Substantia nigra (tissue), 51 donors: ENCODE measurements at places on chromosomes 13 and 19.

DNA sequence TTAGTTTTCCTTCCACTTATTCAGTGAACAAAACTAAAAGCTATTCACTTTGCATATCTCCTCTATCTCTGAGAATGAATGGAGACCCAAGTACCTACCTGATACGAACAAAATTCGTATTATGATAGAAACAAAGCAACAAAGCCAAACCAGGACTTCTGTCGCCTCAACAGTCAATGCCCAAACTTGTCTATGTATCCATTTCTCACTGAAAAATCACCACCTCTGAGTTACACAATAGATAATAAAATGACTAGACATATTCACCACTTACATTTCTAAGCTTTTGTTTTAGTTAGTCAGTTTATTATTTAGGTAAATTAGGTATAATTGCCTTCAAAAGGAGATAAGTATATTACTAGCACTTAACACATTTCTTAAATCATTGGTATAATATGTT is 67.7 kb downstream of the CAB39L start:
- no peak for DNase-seq

DNA sequence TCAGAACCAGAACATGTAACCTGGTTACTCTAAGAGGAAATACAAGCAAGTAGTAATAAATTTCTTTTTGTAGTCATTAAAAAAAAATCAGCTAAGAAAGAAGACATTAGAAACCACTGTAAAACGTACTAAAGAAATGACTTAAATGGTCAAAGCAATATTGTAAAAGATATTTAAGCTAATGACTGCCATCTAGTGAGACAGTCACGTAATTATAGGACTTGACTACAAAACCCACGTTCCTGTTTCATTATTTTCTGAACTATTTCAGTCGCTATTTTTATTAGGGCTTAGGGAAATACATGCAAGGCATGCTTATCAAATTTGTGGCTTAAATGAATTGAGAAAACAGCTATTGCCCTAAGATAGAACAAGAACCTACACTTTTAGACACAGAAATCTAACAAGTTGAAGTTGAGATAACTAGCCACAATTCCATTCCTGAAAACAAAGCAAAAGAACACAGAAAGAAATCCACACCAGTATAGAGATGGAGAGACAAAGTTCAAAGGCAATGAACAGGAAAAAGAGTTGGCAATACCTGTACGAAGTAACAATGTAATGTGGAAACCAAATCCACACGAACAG is 17.9 kb downstream of the ALG5 start:
- DNase-seq, result no peak

- no peak for DNase-seq
Measured at GRCh38 chr19:35828692-35829301, 16.2 kb upstream of the PRODH2 start.

- DNase-seq, result no peak
Measured at GRCh38 chr19:21130097-21130775, 11.6 kb upstream of the ZNF431 start.

DNA sequence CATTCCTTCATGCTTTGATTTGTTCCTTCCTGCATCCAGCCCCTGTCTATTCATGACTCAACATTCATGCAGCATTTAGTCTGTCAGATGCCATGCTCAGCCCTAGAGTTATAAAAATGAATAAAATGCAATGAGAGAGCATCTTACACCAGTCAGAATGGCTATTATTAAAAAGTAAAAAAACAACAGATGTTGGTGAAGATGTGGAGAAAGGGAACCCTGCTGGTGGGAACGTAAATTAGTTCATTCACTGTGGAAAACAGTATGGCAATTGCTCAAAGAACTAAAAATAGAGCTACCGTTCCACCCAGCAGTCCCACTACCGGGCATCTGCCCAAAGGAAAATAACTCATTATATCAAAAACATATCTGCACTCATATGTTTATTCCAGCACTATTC is 70.0 kb upstream of the GTF3A start:
- DNase-seq, result no peak

DNA sequence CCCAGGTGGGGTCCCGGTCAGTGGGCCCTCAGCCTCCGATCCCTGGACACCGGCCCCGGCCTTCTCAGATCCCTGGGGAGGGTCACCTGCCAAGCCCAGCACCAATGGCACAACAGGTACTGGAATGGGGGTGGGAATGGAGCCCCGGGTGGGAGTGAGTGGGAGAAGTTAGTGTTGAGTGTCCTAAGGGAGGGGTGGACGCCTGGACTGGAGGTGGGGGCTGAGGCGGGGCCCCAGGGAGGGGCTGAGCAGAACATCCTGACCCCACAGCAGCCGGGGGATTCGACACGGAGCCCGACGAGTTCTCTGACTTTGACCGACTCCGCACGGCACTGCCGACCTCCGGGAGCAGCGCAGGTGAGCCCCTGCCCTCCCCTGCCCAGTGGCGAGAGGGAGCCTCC is 17.7 kb downstream of the EPN1 start:
- DNase-seq, result no peak

- DNase-seq, result peak; percentile 27
Measured at GRCh38 chr19:43784981-43785808, 4.4 kb upstream of the KCNN4 start.

DNA sequence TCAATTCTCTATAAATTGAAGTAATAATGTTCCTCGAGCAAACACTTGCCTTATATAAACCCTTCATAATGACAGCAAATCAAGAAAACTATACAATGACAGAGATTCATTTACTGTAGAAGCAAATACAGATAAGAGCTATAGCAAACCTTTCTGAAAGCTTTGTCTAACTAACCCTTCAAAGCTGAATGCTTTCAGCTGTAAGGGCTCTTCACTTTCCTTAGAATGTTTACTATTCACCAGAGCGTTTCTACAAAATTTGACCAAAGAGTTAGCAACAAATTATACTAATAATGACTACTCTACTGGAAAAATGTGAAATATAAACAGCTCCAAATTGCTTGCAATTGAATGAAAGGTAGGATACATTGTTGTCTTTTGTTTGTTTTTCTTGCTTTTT is 218.1 kb downstream of the SLITRK5 start:
- no peak for DNase-seq

DNA sequence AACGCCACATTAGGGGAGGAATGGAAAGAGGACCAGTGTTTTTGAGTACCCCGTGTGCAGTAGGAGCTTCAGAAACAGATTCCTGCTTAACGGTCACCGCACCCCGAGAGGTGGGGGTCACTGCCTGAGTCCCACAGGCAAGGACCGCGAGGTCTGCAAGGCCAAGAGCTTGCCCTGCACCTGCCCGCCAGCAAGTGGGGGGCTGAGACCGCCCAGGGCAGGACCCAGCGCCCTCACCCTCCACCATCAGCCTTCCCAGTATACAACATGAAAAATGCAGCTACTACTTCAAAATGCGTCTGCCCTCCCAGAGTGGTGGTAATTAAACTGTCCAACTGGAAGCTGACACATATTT is 44.9 kb downstream of the COL4A1 start:
- DNase-seq, result no peak

- no peak for DNase-seq
Measured at GRCh38 chr19:788686-788982, 8.6 kb upstream of the PTBP1 start.

DNA sequence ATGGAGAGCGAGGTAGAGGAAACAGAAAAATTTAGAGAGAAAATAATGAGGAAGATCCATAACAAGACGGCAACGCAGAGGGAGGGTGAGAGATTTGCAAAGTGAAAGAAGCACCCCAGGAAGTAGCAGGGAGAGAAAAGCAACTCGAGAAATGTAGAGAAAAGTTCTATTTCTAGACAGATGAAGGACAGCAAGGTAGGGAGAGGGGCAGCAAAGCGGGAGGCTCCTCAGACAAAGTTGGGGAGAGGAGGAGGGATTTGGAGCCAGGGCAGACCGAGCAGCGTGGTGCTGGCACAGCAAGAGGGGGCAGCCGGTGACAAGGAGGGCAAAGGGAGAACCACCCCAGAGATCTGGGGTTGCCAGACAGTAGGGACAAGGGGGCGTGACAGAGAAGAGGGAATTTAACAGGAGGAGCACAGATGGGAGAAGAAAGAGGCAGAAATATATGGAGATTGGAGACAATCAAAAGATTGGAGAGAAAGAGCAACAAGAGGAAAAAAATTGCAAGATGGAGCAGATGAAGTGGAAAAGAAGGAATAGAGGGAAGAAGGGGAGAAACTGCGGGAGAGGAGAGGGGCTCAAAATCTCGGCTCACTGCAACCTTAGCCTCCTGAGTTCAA is 989 bp downstream of the ZNF766 start:
- DNase-seq, result no peak

GRCh38 chr19:5091018-5091683 is 122.2 kb downstream of the KDM4B start:
- DNase-seq, result no peak

DNA sequence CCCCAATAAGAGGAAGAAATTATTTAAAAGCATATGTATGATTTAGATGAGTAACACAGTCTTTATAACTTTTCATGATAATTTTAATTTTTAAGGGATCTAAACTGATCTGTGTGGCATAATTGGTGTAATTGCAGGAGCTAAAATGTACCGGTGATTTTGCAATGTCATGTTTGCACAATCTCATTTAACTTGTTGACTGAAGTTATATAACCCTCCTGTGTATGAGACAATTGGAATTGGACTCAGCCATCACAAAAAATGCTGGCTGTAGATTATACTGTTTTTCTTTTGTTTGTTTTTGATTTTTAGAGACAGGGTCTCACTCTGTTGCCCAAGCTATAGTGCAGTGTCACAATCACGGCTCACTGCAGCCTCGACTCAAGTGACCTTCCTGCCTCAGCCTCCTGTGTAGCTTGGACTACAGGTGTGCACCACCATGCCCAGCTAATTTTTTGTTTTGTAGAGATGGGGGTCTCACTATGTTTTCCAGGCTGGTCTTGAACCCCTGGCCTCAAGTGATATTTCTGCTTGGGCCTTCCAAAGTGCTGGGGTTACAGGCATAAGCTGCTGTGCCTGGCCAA is 26.1 kb downstream of the FGF9 start:
- no peak for DNase-seq

GRCh38 chr13:75369981-75370380 is 112.0 kb downstream of the TBC1D4 start:
- DNase-seq, result no peak

GRCh38 chr13:49821216-49822009 is 28.9 kb upstream of the KPNA3 start:
- no peak for DNase-seq

GRCh38 chr13:113836768-113837559 is 26.9 kb downstream of the GAS6 start:
- DNase-seq, result no peak

DNA sequence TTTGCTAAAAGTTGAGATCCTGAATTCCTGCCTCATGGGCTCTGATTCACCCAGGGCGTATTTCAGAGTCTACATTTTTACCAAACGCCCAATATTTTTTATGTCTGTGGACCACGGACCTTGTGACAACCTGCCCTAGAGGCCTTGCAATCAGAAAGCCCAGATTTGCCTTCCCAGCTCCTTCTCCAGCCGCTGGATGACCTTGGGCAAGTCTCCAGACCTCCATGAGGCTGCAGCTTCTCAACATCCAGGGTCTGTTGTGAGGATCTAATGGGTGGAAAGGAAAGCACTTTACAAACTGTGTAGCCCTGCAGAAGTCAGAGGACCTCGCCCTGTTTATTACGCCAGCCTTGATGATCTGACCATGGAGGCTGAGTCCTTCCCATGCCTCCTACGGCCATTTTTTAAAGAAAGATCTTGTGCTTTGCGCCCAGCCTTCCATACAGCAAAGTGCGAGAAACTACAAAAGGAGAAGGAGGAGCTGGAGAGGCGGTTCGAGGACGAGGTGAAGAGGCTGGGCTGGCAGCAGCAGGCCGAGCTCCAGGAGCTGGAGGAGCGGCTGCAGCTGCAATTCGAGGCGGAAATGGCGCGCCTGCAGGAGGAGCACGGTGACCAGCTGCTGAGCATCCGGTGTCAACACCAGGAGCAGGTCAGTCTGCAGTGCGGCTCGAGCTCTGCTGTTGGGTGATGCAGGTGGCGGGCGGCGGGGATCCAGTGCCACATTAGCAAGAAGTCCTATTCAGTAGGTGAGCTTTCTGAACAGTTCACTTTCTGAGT is 115.6 kb downstream of the SLC7A1 start:
- no peak for DNase-seq

- no peak for DNase-seq
Measured at GRCh38 chr13:41463838-41464602, 6.7 kb downstream of the RGCC start.

GRCh38 chr19:46715975-46716671 is 791 bp downstream of the PRKD2 start:
- no peak for DNase-seq

GRCh38 chr13:61531383-61532065 is 115.9 kb upstream of the PCDH20 start:
- no peak for DNase-seq

GRCh38 chr19:28170066-28170465 is 1042.9 kb downstream of the UQCRFS1 start:
- no peak for DNase-seq

DNA sequence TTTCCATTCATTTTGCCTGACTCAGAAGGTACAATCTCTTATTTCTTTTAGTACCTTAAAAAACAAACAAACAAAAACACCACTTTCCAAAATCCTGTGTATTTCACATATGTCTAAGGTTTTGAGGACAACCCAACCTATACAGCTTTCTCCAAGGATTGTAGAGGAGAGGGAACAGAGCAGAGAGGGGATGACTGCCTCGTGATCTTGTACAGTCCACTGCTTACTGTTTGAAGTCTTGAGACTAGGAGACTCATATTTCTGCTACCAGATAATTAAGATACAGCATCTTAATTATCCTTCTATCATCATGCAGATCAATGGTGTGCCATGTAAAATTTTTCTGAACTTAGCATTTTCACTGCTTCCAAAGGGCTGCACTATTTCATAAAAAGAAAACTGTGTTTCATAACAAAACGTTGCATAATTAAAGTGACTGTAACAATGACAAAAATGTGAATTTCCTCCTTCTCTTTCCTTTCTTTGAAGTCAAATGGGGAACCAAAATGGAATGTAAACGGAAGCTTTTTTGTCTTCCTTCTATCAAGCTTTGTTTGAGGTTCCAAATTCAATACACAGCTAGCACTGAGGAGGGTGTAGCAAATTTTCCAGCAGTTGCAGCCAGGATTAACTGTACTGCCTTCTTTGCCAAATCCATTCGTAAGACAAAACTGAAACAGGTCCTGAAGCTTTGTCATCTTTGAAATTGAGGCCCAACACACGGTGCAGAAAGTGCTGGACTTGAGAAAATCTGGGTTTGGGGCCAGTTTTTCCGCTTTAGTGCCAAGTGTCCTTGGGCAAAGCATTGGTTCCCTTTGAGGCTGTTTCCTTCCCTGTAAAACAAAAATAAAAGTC is 34.9 kb upstream of the RCBTB2 start:
- no peak for DNase-seq

DNA sequence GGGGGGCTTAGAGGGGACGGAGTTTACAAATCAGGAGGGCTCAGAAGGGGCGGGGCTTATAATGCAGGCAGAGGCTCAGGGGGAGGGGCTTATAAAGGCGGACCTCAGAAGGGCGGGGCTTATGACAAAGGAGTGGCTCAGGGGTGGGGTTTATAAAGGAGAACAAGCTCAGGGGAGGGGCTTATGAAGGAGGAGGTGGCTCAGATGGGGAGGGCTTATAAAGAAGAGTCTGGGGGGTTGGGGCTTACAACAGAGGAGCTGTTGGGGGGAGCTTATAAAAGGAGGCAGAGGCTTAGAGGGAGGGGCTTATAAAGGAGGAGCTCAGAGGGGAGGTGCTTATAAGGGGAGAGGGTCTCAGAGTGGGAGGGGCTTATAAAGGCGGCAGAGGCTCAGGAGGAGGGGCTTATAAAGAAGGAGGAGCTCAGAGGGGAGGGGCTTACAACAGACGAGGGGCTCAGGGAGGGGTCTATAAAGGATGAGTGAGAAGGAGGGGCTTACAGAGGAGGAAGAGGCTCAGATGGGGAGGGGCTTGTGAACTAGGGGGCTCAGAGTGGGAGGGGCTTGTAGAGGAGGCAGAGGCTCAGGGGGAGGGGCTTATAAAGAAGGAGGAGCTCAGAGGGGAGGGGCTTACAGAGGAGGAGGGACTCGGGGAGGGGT is 1.0 kb downstream of the SMIM24 start:
- DNase-seq, result no peak
